ENCODE measurements at places on chromosomes 2 and 18. TPM values are rescaled to one million over a fixed set of nuclear protein-coding genes. Genes with fewer than 3 reads are reported as not detected.

The MDH1B gene
- 0.49 TPM for total RNA-seq

The SCYGR4 gene
- not detected for total RNA-seq

The ZNF804A gene
- total RNA-seq = 1.2 TPM

The HOXD4 gene
- 4.9 TPM for total RNA-seq

The CBLN2 gene
- total RNA-seq = not detected

The DNPEP gene
- 62.9 TPM for total RNA-seq

The TMEM169 gene
- not detected for total RNA-seq

The RGPD3 gene
- 0.25 TPM for total RNA-seq

The C2orf81 gene
- 2.7 TPM for total RNA-seq

The PAX8 gene
- 1.7 TPM for total RNA-seq

The MC5R gene
- total RNA-seq = 0.74 TPM

The SLC4A3 gene
- total RNA-seq = 13.5 TPM

The TMEM185B gene
- total RNA-seq = 29.5 TPM

The ANKRD30B gene
- not detected for total RNA-seq

The SERPINB3 gene
- 464 TPM for total RNA-seq

The SH3BP4 gene
- 19.2 TPM for total RNA-seq

The TM4SF20 gene
- not detected for total RNA-seq

The SLC20A1 gene
- total RNA-seq = 36.6 TPM

The CHST9 gene
- total RNA-seq = 0.74 TPM

The CDH19 gene
- 18.2 TPM for total RNA-seq

The KHK gene
- 9.3 TPM for total RNA-seq

The AFTPH gene
- 33.4 TPM for total RNA-seq

All from vagina (tissue), 2 donors.